ENCODE measurements at places on chromosomes 7 and 10.

DNA sequence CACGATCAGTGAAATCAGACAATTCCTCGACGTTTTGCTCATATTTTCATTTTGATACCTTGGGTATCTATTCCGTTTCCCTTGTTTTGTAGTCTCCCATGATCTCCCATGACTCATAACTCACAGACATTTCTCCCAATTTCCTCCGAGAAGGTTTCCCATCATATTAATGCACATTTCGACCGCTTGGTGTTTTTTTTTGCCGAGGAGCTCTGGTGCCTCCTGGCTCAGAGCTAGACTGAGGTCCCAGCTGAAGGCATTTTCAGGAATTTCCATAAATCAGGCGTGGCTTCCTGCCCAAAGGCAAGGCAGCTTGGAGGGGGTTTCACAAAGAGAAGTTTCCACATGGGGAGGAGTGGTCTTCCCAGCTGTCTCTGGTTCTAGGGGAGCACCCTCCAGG is 148.2 kb upstream of the TNS3 start:
- DNase-seq, result no peak

DNA sequence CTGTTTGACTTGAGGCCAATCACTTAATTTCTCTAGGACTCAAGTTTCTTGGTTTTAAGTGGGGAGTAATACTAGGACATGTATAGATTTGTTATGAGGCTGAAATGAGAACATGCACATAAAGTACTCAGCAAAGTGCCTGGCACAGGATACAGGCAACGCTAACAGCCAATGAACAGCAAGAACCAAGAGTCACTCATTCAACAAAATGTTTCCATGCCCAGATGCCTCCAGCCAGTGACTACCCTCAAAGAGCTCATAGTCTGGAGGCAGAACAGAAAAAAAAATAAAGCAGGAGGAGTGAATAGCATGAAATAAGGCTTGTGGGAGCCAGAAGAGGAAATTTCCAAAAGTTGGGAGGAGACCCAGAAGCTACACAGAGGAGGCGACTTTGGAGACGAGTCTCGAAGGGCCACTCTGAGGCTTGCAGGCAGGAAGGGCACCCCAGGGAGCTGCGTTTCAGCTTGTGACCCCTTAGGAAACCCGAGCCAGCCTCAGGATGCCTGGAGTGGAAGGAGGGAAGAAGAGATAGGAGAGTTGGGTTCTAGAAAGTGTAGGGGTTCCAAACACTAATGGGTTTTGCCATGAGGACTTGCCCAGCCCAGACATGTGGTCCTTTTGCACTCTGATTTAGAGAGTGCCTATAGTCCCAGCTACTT is 70.0 kb downstream of the CXCL12 start:
- DNase-seq, result no peak

DNA sequence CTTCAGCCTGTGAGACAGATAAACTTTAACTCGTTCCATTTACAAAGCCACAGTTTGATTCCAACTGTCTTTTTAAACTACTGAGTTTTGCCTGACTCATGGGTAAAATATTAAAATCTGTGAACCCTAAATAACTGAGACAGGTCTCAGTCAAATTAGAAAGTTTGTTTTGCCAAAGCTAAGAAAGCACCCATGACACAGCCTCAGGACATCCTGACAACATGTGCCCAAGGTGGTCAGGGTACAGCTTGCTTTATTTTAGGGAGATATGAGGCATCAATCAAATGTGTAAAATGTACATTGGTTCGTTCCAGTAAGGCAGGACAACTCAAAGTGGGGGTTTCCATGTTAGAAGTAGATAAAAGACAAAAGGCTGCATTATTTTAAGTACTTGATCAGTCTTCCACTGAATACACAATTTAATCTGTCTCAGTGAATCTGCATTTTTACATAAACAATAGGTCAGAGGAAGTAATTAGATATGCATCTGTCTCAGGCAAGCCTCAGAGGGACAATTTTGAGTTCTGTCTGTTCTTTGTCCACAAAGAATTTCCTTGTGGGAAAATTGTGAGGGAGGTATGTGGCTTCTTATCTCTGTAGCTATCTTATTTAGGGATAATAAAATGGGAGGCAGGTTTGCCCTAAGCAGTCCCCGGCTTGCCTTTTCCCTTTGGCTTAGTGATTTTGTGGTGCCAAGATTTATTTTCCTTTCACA is 11.0 kb upstream of the PIP start:
- no peak for DNase-seq

DNA sequence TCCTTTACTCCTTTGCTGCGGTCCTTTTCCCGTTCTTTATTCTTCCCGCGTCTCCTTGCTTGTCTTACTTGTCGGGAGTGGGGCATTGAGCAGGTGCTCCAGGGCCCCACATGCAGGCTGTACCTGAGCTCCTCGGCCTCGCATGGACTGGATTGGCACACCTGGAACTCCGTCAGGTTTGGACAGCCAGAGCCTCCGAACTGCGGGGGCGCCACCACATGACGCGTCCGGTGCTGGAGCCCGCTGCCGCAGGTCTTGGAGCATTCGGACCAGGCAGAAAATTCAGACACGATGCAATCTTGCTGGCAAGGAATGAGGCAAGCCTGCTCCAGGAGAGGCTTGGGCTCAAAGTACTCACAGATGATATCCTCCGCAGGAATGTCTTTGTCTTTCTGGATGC is 195.7 kb downstream of the THSD7A start:
- no peak for DNase-seq

- no peak for DNase-seq
These were observed 38.6 kb upstream of the TRIM8 start for GRCh38 chr10:102605712-102606111.

- DNase-seq, result no peak
These were observed 115.8 kb downstream of the SORBS1 start for GRCh38 chr10:95445223-95445836.

DNA sequence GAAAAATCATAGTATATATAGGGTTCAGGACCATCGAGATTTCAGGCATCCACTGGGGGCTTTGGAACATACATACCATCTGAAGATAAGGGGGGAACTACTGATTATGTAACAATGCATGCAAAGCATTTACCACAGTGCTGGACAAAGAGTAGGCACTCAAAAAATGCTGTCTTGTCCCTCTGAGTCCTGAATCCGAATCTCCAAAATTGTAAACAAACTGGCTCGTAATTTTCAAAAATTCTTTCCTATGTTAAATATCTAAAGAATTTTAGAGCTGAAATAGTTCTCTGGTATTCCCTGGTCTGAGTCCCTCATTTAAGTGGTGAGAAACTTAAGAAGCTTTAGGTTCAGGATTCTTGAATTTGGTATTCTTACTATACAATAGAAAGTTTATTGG is 167.8 kb upstream of the ASAH2 start:
- no peak for DNase-seq

DNA sequence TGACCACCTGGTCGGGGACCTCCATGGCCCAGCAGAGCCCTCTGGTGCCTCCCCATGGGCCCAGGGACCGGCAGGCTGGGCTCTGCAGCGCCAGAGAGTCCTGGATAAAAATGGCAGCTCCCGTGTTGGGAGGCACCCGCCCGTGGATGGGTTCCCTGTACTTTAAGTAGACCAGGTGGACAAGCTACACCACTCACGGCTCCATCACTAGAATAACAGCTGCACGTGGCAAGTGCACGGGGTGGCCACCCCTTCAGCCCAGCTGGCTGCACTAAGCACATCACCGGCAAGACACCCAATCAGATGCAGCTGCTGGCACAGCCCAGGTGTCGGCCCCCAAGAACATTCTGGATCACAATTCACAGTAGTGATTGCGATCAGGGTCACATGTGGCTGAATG is 69.8 kb downstream of the DIP2C start:
- DNase-seq, result no peak

- DNase-seq, result no peak
These were observed 227.2 kb upstream of the GRB10 start for GRCh38 chr7:51009716-51010496.

GRCh38 chr7:43869867-43870240 is 537 bp upstream of the MRPS24 start:
- no peak for DNase-seq

GRCh38 chr10:78002541-78003288 is 26.6 kb downstream of the POLR3A start:
- DNase-seq, result no peak

DNA sequence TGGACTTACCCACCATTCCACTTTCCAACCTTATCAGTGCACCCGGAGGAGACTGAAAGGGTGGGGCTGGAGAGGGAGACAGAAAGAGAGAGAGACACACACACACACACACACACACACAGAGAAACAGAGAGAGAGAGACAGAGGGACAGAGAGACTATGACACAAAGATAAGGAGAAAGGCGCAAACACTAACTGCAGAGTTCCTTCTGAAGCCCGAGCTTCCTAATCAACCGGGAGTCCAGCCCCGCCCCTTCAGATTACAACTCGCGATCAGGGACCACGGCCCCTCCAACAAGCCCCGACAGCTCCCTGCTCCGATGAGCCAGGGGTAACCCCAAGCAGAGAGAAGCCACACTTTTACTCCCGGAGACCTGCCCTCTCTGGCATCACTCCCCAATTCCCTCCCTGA is 499 bp downstream of the GAL3ST4 start:
- no peak for DNase-seq

DNA sequence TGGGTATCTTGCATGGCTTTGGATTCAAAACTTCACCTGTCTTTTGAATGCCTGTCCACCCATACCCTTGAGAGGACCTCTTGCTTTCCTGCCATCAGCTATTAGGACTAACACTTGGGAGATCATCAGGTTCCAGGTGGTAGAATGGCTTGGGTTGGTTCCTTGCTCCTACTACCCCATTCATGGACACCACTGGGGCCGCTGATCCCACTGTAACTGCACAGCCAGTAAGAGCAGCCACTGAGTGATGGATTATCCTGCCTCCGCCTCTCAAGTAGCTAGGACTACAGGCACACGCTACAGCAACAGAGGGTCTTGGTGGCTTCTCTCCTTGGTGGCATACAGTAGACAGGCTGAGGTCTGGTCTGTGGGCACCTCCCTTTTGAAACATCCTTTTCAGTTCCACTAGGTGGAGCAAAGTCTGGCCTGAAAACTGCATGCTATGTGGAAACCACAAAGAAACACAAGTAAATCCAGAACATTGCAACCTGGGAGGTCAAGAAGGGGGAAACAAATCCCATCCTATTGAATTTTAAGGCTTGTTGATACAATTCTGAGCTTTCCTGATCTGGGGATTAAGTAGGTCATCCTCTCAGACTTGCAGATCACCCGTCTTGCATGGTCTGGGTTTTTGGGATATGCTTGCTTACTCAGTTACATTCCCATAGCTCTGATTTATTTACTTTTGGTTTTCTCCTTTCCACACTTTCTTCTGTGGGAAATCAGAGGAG is 9.4 kb downstream of the WBP1L start:
- no peak for DNase-seq

DNA sequence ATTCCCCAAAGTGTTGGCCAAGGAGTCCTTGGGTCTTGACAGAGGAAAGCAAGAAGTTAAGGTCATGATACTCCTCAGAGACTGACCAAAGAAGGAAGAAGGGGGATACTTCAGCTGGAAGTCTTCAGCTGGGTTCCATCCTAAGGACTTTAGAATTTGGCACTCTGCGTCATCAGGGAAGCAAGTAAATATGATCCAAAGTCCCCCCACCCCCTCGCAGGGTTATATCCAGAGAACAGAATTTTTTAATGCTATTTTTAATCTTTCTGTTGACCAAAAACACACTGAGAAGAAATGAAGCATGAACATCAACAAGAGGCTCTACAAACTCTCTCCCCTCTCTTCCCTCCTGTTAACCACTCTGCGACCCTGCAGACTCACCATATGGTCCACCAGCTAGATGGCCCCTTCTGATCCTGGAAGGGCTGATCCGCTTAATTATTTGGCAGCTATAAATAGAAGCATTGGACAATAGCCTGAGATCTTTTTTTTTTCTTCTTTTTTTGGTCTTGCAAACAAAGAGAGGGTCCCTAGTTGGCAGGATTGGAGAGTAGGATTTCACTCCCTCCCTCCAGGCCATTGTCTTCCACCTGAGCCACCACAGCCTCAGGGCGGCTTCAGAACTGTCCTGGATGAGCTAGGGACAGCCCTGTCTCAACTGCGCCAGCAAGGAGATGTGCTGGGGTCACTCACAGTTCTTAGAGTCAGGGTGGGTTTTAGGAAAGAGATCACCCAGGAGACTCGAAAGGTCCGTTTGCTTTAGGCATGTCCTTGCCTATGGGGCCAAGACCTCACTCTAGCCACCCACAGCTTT is 196.0 kb downstream of the KCNMA1 start:
- DNase-seq, result no peak

DNA sequence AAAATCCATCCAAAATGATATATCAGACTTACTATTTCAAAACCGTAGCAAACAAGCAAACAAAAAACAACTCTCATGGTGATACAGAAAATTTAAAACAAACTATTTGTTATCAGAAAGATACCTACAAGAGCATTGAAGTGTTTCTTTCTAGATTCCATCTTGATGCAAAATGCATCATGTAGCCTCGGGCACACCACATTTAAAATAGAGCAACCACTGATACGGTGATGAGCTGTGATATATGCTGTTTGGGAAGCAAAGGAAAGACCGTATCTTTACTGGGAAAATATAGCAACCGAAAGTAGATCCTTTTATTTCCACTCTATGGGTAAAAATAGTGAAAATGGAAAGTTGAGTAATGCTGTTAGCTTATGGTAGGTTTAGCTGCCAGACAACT is 892.0 kb downstream of the GATA3 start:
- DNase-seq, result no peak

DNA sequence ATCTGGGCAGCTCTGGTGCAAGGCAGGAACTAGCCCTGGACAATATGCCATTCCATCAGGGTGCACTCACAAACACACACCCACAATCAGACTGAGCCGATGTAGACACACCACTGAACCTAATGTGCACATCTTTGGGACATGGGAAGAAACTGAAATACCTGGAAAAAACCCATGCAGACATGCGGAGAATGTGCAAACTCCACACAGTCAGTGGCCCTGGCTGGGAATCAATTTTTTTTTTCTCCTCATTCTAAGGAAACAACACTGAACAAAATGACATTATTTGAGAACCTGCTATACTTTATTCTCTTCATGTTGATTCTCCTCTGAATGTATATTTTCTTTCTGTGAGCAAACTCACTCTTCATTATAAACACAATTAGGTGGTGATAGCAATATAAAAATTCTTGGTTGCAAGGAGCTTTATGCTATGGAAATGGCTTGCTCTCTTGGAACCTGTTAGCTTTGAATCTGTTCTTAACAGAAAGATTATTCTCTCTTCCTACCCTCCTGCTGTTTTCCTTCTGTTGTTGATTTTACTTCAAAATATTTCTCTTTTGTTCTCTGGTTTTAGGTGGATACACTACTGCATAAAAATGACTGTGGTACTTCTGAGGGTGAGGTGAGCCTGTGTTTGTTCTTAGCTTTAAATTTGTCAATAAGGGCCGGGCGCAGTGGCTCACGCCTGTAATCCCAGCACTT is 33.0 kb upstream of the MICU1 start:
- no peak for DNase-seq
